ENCODE measurements at places on chromosomes 13 and 19. TPM values are rescaled to one million over a fixed set of nuclear protein-coding genes. Genes with fewer than 3 reads are reported as not detected.

DNA sequence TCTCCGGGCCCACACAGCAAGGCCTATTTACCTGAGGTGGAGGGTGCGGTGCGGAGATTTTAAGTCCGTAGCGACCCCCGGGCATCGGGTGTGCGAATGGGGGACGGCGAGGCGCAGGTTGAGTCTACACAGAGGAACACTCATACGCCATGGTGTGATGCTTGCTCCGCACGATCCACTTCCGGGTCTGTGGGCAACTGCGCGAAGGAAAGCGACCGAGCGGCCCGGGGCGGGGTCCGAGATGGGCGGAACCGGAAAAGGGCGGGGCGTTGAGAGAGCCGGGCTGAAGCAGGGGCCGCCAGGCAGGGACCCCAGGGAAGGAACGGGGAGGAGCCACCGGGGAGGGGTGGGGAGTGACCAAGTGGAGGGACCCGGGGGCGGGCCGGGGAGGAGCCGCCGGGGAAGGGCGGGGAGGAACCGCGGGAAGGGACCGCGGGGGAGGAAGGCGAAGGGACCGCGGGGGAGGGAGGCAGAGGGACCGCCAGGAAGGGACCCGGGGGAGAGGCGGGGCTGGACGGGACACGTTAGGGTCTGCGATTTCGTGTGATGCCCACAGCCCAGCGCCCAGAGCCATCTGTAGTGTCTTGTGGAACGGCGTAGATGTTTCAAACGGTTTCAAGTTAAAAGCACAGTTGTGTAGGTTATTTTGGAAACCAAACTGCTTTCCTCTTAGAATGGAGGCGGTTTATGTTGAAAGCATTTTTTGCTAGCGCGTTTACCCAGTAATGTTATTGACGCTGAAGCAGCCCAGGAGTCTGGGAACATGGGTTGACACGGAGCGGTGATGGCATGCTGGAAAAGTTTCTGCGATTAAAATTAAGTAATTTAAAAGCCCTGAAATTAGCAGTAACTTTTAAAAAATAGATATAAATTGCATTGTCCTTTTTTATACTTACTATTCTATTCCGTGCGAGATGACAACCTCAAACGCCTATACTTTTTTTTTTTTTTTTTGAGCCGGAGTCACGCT is at the start of gene ZNF160:
TSS of gene ZNF160 (minus strand) at position 189 of the 970 bp plus-strand sequence. CDS start 17,146 bp downstream, outside the sequence.
- peak; percentile 97 for DNase-seq

GRCh38 chr19:29524201-29524911 is 1.4 kb upstream of the VSTM2B start:
- peak; percentile 66 for DNase-seq

- no peak for DNase-seq
Observed at GRCh38 chr19:16801600-16802013, 27.6 kb upstream of the SIN3B start.

- DNase-seq, result no peak
Observed at GRCh38 chr19:13137290-13137794, 12.8 kb downstream of the STX10 start.

DNA sequence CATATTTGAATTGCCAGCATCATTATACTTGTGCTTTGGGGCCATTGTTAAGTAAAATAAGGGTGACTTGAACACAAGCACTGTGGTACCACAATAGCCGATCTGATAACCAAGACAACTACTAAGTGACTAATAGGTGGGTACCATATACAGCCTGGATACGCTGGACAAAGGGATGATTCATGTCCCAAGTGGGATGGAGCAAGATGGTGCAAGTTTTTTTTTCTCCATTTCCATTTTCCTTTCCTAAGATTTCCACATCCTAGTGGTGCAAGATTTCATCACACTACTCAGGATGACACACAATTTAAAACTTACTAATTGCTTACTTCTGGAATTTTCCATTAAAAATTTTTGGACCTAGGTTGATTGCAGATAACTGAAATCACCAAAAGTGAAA is 15.1 kb downstream of the BRCA2 start:
- no peak for DNase-seq

DNA sequence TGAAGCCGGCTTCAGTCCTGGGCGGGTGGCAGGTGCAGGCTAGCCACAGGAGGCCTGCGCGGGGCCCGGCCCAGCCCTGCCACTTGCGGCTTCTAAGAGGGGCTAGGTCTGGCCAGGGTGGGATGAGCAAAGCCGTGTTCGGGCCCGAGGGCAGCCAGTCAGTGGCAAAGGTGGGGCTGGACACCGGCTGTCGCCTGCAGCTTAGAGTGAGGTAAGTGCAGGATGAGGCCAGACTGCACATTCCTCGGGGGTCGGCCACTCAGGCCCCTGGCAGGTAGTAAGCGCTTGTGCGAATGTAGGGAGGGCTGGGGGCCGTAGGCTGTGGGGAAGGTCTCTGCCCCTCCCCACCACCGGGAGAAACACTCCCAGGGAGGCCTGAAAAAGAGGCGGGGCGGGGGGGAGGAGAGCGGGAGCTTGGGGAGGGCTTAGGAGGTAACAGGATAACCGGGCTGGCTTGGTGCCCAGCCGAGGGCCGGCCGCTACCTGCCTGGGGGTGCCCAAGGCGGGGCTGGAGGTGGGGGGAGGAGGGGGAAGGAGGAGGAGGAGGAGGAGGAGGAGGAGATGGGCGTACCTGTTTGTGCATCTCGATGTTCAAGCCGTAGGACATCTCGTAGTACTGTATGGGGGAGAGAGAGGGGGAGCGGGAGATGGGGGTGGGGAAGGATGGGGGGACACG is 6.4 kb downstream of the TLE5 start:
- DNase-seq, result peak; percentile 90

DNA sequence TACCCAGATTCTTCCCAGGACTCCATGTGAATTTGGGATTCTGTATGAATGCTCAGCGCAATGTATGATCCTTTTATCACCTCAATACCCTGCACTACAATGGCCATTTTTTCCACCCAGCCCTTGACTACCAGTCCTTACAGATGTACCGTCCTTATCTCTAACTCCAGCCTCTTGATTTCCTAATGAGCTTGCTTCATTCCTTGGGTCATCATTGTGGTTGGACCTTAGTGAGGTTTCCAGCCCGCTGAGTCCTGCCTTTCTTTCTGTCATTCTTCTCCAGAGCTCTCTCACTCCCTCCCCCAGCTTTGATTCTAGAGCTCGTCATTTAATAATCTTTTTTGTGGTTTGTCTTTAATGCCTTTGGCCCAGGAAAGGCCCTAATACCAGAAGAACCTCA is 438.5 kb downstream of the ZNF536 start:
- DNase-seq, result no peak

GRCh38 chr13:85536706-85537105 is 262.5 kb downstream of the SLITRK6 start:
- no peak for DNase-seq

DNA sequence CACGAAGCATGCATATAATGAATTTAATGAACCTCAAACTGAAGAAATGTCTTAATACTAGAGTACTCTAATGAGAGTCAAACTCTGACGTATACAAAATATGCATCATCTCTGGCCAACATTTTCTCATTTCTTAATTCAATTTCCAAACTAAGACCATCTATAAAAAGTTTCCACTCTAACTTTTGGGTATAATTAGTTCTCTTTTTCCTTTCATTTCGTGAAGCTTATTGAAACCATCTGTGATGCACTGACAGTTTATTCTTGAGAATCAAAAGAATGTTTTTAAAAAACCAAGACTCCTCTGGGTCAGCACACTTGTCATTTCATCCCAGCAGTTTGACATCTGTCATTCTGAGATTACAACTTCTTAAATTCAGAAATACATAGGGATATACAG is 90.0 kb downstream of the CAB39L start:
- no peak for DNase-seq

GRCh38 chr13:106561551-106562170 is 6.3 kb downstream of the ARGLU1 start:
- DNase-seq, result peak; percentile 34

GRCh38 chr13:112246731-112247470 is 129.3 kb upstream of the SPACA7 start:
- DNase-seq, result no peak

DNA sequence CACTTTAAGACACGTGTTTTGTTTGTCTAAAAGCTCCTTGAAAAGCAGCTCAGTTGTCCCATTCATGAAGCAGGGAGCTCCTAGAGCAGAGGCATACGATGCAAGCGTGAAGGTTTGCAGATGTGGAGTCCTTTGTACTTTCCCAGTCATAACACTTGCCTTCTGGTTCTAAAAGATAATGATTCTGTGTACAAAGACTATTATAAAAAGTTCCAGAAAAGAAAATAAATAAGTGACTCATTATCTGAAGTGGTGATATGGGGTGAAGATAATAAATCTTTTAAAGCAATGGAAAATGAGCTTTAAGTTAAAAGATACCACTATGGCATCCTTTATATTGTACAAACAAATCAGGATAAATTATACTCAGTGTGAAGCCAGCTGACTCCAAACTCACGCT is 569.9 kb downstream of the MYO16 start:
- no peak for DNase-seq

ZNF667 gene
- total RNA-seq, result 9.2 TPM

ZNF460 gene
- 19.5 TPM for total RNA-seq

ARL11 gene
- total RNA-seq, result not detected

CYP4F8 gene
- not detected for total RNA-seq

CBARP gene
- total RNA-seq, result 3.6 TPM

SERPINE3 gene
- total RNA-seq, result not detected

SERTM1 gene
- total RNA-seq, result not detected

CYP2F1 gene
- not detected for total RNA-seq

JAK3 gene
- total RNA-seq, result 4.6 TPM

LRRC4B gene
- total RNA-seq, result 19.2 TPM
